Activated naive CD8-positive, alpha-beta T cell treated with anti-CD3 and anti-CD28 coated beads, Interleukin-2, amount 50 U/mL, for 24 hours (primary cell): ENCODE measurements at places on chromosomes 12 and 14.

- H3K36me3 ChIP-seq, result no peaks in the 10 kb centered on the region
- peaks cover 2% of the 10 kb centered on the region for H3K4me1 ChIP-seq
- peaks cover 1% of the 10 kb centered on the region for H3K27me3 ChIP-seq
- DNase-seq, result no peak
- H3K27ac ChIP-seq, result no peak overlapping the region
- H3K4me3 ChIP-seq, result no peak overlapping the region
Observed at GRCh38 chr12:124720004-124720680, 143.5 kb downstream of the SCARB1 start.

DNA sequence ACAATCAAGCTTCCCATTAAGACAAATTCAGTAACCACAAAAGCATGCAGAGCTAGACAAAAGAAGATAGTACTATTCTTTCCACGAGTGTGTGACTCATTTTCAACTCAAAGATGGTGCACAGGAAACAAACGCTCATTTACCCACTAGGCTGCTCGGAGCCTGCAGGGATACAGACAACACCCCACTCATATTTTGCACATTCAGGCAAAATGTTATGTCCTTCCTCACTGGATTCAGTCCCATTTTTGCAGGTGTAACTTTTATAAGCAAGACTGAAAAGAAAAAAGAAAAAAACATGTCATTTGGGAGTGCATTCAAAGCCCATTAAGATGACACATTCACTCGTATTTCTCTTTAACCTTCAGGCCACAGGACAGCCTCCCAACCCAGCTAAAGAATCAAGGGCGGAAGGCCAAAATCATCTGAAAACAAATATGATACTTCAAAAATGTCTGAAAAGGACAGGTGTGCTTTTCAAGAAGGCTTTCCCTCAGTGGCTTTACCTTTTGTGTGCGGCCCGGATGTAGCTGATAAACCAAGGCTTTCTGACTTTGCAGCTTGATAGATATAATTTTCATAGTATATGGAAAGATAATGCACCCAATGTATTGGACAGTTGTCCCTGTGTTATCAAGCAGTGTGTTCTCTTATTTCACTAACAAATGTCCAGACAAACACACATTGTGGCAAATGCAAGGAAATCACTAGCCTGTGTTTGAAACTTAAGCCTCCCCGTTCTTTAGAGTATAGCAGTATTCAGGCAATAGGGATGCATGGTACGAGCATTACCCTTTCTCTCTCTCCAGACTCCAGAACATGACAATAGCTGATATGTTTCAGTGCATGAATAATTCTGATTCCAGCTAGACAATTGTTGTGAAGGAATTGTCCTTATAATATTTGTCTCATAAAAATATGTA, 147.8 kb upstream of the KRR1 start:
- H3K4me1 ChIP-seq, result peaks cover 24% of the 10 kb centered on the region
- no peak overlapping the region for H3K4me3 ChIP-seq
- no peak for DNase-seq
- no peaks in the 10 kb centered on the region for H3K27me3 ChIP-seq

DNA sequence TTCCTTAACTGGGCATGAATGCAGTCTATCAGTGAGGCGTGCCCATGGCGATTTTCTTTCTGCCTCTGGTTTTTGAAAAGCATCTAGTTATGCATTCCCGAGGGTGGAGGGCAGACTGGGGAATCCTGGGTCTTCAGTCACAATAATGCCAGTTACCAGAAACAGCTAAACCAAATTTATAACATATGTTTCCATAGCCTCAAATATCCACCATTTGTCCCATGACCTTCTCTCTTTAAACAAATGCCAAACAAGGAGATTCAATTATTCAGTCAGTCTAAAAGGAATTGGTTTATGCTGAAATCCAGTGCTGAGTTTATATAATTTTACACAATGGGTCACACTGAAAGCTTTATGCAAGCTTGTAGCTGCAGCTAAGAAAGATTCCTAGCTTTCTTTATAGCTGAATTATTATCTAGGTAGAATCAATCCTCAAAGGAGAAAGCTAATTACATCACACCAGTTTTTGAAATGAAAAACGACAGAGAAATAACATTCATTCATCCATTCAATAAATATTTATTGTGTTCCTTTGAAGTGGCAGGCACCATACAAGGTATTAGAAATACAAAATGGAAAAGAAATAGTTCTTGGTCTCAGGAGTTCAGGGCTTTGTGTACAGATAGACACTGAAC, 131.3 kb upstream of the RAP1B start:
- no peak for DNase-seq
- peaks cover 51% of the 10 kb centered on the region for H3K4me1 ChIP-seq
- H3K27ac ChIP-seq, result no peak overlapping the region
- H3K4me3 ChIP-seq, result no peak overlapping the region
- H3K36me3 ChIP-seq, result peaks cover 3% of the 10 kb centered on the region
- no peaks in the 10 kb centered on the region for H3K27me3 ChIP-seq

GRCh38 chr12:116346741-116347140, 69.2 kb upstream of the MED13L start:
- H3K27me3 ChIP-seq, result no peaks in the 10 kb centered on the region
- no peaks in the 10 kb centered on the region for H3K36me3 ChIP-seq
- no peak for DNase-seq
- no peak overlapping the region for H3K27ac ChIP-seq
- H3K4me3 ChIP-seq, result no peak overlapping the region

- DNase-seq, result peak; percentile 81
- peaks cover 27% of the 10 kb centered on the region for H3K4me1 ChIP-seq
- H3K36me3 ChIP-seq, result no peaks in the 10 kb centered on the region
- no peak overlapping the region for H3K27ac ChIP-seq
Observed at GRCh38 chr12:113462117-113462774, 9.4 kb downstream of the LHX5 start.

GRCh38 chr14:30620178-30620577, 1.9 kb upstream of the SCFD1 start:
- peak overlapping the region; percentile 3 for H3K27ac ChIP-seq
- H3K36me3 ChIP-seq, result peaks cover 20% of the 10 kb centered on the region
- H3K4me1 ChIP-seq, result peaks cover 43% of the 10 kb centered on the region
- H3K4me3 ChIP-seq, result peak overlapping the region; percentile 42

DNA sequence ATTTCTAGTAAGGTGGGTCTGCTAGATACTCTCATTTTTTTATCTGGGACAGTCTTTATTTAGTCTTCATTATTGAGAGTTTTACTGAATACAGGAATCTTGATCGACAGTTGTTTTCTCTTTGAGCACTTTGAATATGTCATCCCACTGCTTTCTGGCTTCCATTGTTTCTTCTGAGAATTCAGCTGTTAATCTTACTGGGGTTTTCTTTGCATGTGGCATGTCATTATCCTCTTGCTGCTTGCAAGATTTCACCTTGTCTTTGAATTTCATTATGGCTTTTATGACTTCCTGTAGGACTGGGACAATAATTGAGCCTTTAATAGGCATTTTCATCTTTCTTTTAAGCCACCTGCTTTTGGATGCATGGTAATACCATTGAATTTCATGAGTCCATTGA, 46.7 kb upstream of the RD3L start:
- H3K4me1 ChIP-seq, result no peaks in the 10 kb centered on the region
- H3K27ac ChIP-seq, result no peak overlapping the region
- no peaks in the 10 kb centered on the region for H3K36me3 ChIP-seq
- H3K27me3 ChIP-seq, result peaks cover 20% of the 10 kb centered on the region

- no peaks in the 10 kb centered on the region for H3K4me1 ChIP-seq
- no peaks in the 10 kb centered on the region for H3K27me3 ChIP-seq
- no peaks in the 10 kb centered on the region for H3K36me3 ChIP-seq
- H3K27ac ChIP-seq, result no peak overlapping the region
- no peak overlapping the region for H3K4me3 ChIP-seq
- DNase-seq, result no peak
Observed at GRCh38 chr12:72207486-72208409, 64.4 kb upstream of the TRHDE start.

DNA sequence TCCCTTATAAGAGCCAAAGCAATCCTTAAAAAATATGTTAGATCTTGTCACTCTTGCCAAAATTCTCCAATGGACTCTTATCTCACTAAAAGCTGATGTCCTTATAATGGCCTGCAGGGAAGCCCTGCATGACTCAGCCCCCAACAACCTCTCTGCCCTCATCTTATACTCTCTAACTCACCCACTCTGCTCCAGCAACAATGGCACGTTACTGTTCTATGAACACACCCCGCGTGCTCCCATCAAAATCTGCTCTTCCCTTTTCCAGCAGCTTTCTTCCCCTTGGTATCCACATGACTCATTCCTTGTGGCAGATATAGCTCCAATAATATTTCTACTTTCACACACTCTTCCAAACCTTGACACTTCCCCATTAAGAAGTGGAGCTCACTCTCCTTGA, 108.1 kb downstream of the DENND5B start:
- H3K4me1 ChIP-seq, result no peaks in the 10 kb centered on the region
- no peak overlapping the region for H3K27ac ChIP-seq
- DNase-seq, result no peak
- no peaks in the 10 kb centered on the region for H3K27me3 ChIP-seq

- no peaks in the 10 kb centered on the region for H3K36me3 ChIP-seq
- peaks cover 6% of the 10 kb centered on the region for H3K27me3 ChIP-seq
- no peak for DNase-seq
- no peak overlapping the region for H3K4me3 ChIP-seq
Observed at GRCh38 chr14:81331229-81332021, 68.7 kb downstream of the STON2 start.

GRCh38 chr14:97107760-97108159, 310.6 kb downstream of the VRK1 start:
- peaks cover 6% of the 10 kb centered on the region for H3K27me3 ChIP-seq
- H3K27ac ChIP-seq, result no peak overlapping the region
- no peak overlapping the region for H3K4me3 ChIP-seq
- no peaks in the 10 kb centered on the region for H3K4me1 ChIP-seq
- DNase-seq, result no peak
- no peaks in the 10 kb centered on the region for H3K36me3 ChIP-seq

- H3K27ac ChIP-seq, result no peak overlapping the region
- no peaks in the 10 kb centered on the region for H3K36me3 ChIP-seq
- no peak for DNase-seq
Observed at GRCh38 chr14:85300107-85300506, 229.8 kb upstream of the FLRT2 start.

GRCh38 chr12:113464852-113465719, 6.6 kb downstream of the LHX5 start:
- H3K27ac ChIP-seq, result no peak overlapping the region
- no peak overlapping the region for H3K4me3 ChIP-seq
- no peak for DNase-seq
- H3K27me3 ChIP-seq, result peaks cover 80% of the 10 kb centered on the region
- peaks cover 31% of the 10 kb centered on the region for H3K4me1 ChIP-seq
- H3K36me3 ChIP-seq, result no peaks in the 10 kb centered on the region

GRCh38 chr12:264269-264668, 1.6 kb upstream of the SLC6A13 start:
- no peak for DNase-seq
- no peaks in the 10 kb centered on the region for H3K36me3 ChIP-seq
- no peak overlapping the region for H3K27ac ChIP-seq
- peaks cover 17% of the 10 kb centered on the region for H3K4me1 ChIP-seq

DNA sequence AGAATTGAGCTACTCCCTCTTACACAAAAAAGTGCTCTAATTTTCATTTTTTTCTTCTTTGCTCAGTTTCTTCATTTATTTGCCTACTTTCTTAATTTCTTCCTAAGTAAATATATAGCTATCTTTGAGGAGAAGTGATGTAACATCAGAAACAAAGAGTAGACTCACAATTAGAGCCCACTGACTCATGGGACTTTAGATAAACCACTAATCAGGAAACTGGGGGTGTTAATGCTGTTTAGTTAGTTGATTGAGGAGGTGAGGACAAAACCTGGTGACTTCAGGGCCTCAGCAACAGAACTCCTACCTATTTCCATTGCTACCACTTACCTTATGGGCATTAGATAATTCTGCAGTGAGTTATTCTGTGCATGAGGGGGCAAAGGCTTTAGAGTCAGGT, 151.7 kb downstream of the MON2 start:
- H3K4me1 ChIP-seq, result peaks cover 8% of the 10 kb centered on the region
- H3K27me3 ChIP-seq, result no peaks in the 10 kb centered on the region
- H3K4me3 ChIP-seq, result no peak overlapping the region
- no peaks in the 10 kb centered on the region for H3K36me3 ChIP-seq
- no peak for DNase-seq

DNA sequence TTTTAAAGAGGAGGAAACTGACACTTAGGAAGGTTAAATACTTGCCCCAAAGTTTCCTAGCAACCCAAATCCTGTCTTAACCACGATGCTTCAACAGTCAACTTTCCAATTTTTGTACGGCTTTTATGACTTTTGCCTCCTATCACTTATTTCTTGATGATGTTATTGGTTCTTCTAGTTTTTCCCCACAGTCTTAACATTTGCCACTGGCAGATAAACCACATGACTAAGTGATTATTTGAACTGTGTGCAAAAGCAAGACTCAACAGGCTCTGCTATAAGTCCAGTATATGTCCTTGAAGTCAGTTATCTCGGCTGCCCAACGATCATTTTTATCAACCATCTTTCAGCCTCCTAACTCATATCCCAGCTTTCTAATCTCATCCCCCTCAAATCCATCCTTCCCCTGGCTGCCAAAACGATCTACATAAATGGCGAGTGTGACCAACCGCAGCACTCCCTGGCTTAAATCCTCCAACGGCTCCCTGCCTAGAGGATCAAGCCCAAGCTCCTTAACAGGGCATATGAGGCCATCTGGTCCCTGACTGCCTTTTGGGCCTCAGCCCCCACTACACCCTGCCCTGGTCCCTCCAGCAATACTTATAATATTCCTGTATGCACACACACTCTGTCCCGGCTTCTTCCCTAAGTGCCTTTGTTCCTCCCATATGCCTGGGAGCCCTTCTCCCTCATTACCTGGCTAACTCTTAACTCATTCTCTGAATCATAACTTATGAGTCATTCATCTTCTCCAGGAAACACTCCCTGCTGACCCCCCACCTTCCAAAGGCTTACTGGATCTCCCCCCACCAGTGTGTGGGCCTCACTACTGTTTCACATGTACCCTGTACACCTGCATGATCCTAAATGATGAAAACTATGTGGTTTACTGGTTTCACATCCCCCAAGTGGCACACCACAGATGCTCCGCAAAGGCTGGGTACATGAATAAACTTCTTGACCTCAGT, 8.8 kb downstream of the VPS37B start:
- H3K4me1 ChIP-seq, result peaks cover 97% of the 10 kb centered on the region
- H3K27me3 ChIP-seq, result peaks cover 3% of the 10 kb centered on the region
- peak overlapping the region; percentile 83 for H3K27ac ChIP-seq
- peak; percentile 64 for DNase-seq
- peaks cover 6% of the 10 kb centered on the region for H3K36me3 ChIP-seq

GRCh38 chr14:70536830-70537229, 2.0 kb upstream of the ADAM20 start:
- peaks cover 15% of the 10 kb centered on the region for H3K36me3 ChIP-seq
- H3K27me3 ChIP-seq, result no peaks in the 10 kb centered on the region
- H3K27ac ChIP-seq, result no peak overlapping the region
- H3K4me1 ChIP-seq, result peaks cover 2% of the 10 kb centered on the region
- DNase-seq, result no peak

DNA sequence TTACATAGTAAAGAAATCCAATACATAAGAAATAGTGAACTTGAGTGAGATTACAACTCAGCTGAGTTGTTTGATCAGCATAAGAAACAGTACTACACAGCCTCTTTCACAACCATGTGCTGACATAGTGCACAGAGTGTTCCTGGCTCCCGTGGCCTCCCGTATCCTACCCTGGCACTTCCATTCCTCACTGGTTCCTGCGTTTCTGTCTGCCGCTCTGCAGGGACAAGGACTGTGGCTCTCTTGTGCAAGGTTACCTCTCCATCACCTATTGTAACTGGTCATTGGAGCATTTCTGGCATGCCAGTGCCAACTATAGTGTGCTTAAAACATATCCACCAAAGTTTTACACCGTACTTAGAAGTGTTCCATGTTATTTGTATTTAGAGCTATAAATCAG, 46.3 kb upstream of the PCED1B start:
- DNase-seq, result no peak
- no peaks in the 10 kb centered on the region for H3K36me3 ChIP-seq
- H3K4me1 ChIP-seq, result peaks cover 37% of the 10 kb centered on the region

- H3K4me3 ChIP-seq, result no peak overlapping the region
- H3K27me3 ChIP-seq, result no peaks in the 10 kb centered on the region
- no peak for DNase-seq
- H3K36me3 ChIP-seq, result no peaks in the 10 kb centered on the region
- no peaks in the 10 kb centered on the region for H3K4me1 ChIP-seq
Observed at GRCh38 chr12:118742431-118742830, 238.9 kb upstream of the SRRM4 start.
